ENCODE measurements at places on chromosomes 6 and 20. TPM values are rescaled to one million over a fixed set of nuclear protein-coding genes. Genes with fewer than 3 reads are reported as not detected.

DNA sequence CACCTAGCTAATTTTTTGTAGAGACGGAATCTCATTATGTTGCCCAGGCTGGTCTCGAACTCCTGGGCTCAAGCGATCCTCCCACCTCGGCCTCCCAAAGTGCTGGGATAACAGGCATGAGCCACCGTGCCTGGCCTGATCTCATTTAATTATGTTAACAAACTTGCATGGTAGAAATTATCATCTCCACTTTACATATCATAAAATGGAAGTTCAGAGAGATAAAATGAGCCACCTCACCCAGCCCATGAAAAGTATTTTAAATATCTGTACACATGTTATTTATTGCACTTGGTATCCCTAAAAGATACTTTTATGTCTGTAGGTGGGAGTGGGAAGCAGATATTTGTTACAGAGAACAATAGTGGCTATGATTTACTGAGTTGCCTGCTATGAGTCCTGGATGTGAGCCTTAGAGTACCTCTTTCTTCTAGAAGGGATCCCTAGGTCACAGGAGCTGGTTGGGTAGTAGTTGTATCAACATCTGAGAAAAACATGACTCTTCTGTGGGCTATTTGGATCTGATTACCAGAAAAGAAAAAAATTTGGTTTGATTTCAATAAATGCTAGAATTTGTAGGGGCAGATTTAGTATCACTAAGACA is 52.4 kb upstream of the EIF2S2 start:
- DNase-seq, result no peak

GRCh38 chr6:100678027-100678426 is 203.1 kb downstream of the ASCC3 start:
- DNase-seq, result no peak

DNA sequence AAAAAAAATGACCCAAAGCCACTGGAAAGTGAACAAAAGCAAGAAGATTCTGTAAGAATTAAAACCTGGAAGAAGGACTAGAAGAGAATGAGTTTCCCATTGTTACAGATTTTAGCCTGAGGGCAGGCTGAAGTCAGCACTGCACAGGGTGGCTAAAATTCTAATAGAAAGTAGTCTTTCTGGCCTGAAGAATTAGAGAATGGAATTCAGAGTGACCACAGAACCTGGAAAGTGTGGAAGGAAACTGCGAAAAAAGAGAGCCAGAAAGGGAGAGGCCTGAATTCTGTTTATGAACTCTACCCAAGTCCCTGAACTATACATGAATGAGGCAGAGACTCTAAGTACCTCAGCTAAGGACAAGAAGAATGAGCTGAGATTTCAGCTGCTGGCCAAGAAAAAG is 38.9 kb upstream of the FILIP1 start:
- no peak for DNase-seq

GRCh38 chr20:47377122-47377722 is 20.7 kb upstream of the ZMYND8 start:
- no peak for DNase-seq

DNA sequence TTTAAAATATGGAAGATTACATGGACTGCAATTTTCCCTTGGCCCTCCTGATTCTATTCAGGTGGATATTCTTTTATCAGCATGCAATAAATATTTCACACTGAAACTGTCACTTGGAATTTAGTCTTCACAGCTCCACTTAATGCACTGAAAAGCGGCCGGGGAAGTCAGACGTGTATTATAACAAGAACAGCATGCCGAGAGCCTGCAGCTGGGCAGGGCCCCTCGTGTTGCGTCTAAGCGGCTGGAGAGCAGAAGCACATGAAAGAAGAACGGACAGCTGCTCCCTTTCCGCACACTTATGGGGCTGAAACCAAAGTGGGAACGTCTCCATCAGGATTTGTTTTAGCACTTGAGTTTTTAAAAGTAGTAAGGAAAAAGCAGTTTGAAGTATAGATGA is 57.2 kb downstream of the LYRM4 start:
- no peak for DNase-seq

DNA sequence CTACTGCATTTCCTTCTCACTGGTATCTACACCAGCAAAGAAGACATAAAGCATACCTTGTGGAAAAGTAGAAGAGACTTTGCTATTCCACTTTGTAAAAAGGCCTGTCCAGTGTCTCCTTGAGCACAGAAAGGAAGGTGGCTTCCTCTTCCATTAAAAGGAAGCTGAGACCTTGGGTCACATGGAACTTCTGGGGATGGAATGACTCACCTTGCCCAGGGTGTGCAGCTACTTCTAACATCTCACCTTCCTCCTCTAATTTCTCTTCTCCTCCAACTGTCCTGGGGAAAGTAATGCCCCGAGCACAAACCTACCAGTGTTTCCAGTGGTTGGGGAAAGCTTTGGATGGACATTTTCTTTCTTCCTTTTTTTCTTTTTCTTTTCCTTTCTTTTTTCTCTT is 848.8 kb upstream of the MAP3K7 start:
- peak; percentile 14 for DNase-seq

DNA sequence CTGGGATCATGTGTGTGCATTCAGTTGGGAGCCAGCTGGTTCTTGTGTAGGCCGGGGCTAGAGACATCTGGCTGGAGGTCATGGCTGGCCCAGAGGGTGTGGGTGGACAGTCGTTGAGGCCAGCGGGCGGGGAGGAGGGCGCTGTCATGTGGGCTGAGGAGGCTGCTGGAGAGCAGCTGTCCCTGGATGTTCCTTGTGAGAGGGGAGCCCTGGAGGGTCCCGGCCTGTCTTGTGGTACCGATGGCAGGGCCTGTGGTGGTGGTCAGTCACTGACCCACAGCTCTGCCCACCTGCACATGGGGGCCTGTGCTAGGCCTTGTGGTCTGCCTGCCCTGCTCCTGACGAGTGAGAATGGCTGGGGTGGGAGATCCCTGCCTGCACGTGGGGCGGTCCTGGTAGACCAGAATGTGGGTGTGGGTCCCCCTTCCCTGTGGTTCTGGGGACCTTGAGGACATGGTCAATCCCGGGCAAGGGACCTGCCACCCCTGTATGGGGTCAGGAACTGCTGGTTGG is 1.9 kb upstream of the C20orf204 start:
- DNase-seq, result no peak

DNA sequence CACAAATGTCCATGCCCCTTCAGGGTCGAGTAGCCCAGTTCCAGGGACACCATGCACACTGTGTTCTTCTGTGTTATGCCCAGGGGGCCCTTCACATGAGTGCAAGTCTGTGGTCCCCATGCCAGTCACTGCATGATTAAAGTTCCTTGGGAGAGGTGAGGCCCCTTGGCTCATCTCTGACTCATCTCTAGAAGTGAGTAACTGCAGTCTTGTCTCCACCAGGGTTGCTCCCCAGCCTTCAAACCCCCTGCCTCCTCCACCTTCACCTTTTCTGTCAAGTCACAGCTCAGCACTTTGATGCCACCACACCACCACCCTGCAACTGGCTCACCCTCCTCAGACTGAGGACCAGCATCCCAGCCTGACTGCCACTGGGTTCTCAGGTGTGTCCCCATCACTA is 161.7 kb downstream of the UNC5CL start:
- DNase-seq, result no peak

DNA sequence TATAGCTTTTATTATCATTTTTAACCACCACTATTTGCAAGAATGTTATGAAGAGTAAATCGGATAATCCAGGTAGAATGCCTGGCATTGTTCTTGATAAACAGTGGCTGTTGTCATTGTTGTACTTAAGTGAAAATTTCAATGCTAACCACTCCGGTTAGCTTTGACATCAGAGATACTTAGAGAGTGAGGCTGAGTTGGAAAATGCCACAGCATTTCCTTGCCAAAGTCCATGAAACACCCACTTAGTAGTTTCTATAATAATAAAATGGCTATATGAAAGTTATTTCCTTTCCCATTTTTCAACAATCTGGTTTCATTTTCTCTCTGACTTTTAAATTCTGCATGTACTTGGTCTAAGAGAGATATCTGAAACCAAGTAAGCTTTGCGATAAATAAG is 132.0 kb downstream of the CDK19 start:
- DNase-seq, result no peak

- DNase-seq, result no peak
Observed at GRCh38 chr6:76481101-76481500, 408.6 kb upstream of the IMPG1 start.

DNA sequence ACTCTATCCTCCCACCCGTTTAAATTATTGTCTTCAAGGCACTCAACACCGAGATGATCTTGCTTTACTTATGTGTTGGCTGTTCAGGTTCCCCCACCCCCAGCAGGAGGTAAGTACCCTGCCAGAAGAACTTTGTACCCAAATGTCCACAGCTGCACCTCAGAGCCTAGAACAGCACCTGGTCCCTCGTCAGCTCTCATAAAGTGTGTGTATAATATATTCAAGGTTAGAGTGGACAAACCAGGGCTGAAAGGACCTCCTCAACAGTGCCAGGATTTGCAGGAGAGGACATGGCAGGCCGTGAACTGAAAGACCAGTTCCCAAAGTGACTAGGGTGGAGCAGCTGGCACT is 5.9 kb upstream of the CPXM1 start:
- no peak for DNase-seq

DNA sequence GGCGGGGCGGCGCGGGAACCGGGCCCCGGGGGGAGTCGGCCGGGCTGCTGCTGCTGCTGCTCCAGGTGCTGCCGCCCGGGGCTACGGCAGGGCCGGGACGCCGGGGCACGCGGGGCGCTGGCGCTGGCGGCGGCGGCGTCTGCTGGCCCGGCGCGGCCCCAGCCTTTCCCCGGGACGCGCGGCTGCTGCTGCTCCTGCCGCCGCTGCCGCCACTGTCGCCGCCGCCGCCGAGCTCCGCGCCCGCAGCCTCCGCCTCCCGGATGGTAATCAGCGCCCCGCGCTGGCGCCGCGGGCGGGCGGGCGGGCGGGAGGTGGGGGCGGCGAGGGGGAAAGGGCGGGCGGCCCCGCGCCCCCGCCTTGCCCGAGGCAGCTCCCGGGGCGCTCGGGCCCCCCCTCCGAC is 306 bp downstream of the EBF4 start:
- DNase-seq, result no peak

GRCh38 chr6:45411959-45412358 is 34.2 kb upstream of the SUPT3H start:
- no peak for DNase-seq

DNA sequence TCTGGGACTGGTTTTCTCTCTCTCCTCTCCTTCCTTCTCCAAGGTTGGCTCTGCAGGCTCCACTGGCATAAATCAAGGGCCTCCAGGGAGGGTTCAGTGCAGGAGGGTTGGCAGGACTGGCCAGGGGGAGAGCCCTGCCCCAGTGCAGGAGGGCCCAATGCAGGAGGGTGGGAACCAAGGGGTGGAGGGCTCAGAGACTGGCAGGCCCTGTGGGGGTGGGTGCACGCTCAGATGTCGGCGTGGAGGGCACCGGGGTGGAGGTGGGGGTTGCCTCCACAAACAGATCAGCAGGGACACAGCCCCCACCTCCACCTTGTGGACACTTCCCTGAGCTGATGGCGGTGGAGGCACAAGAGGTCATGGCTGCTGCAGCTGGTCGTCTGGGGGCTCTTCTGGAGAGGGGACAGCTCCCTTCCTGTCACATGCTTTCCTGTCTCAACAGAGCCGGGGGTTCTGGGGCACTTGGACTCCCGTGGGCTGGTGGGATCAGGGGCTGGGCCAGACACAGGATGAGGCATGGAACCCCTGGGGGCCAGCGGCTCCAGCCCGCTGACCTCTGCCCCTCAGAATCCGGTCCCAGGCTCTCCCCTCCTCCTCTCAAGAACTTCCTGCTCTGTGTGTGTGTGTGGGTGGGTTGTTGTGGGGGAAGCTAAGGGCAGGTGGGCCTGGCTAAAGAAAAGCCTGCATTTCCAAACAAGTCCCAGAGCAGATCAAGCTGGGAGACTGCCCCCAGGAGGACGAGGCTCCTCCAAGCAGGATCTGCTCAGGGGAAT is 2.7 kb upstream of the ABHD16B start:
- peak; percentile 82 for DNase-seq

- DNase-seq, result no peak
Observed at GRCh38 chr6:29439006-29439405, at the start of gene OR10C1. OR10C1 (plus strand) TSS chr6:29439306; CDS start chr6:29440016, 710 bp downstream.

DNA sequence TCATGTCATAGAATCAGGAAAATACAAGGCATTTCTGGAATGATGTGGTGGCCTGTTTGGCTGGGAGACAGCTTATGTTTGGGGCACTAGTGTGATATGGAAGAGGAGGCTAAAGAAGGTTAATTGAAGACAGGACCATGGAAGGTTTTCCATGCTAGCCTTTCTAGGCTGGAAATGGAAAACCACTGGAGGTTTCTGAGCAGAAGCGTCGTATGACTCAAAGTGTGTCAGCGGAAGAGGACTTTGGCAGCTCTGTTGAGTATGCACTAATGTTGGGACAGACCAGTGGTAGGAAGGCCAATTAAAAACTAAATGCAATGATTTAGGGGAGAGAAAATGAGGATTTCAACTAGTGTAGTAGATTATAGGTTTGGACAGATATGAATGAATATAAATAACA is 413.1 kb downstream of the PLCB1 start:
- peak; percentile 33 for DNase-seq

GRCh38 chr6:98877250-98877649 is 42.9 kb downstream of the POU3F2 start:
- no peak for DNase-seq

- no peak for DNase-seq
Observed at GRCh38 chr6:156870924-156871539, 93.9 kb downstream of the ARID1B start.

GRCh38 chr20:32636283-32636682 is 37.5 kb downstream of the C20orf203 start:
- no peak for DNase-seq

DNA sequence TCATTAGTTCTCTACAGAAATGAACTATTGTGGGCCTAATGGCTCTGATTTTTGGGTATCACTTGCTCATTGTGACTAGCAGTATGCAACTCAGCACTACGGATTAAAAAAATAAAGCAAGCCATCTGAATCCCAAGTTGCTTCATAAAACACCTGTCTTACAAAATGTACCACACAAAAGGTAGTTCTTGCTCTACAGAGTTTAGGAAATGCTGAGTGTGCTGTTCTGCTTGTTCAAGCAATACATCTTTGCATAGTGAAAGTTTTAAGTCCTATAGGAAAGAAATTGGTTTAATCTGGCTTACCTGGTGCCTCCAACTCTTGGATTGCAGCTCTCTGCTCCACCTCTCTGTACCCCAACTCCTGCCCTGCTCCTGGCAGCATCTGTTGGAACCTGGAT is 266.7 kb upstream of the AGPAT4 start:
- no peak for DNase-seq

The SLC2A10 gene
- total RNA-seq, result 16.0 TPM

The LGSN gene
- total RNA-seq, result not detected

The SLC22A1 gene
- total RNA-seq, result 0.05 TPM

The EBF4 gene
- total RNA-seq, result 1.0 TPM

The GNRH2 gene
- total RNA-seq, result not detected

The PPP1R16B gene
- total RNA-seq, result 247 TPM

The RNF182 gene
- 0.85 TPM for total RNA-seq

The IP6K3 gene
- total RNA-seq, result under 0.01 TPM
